ENCODE measurements at places on chromosomes 4 and X. TPM values are rescaled to one million over a fixed set of nuclear protein-coding genes. Genes with fewer than 3 reads are reported as not detected.

- no peaks in the 10 kb centered on the region for H3K27me3 ChIP-seq
- no peak overlapping the region for H3K27ac ChIP-seq
- no peaks in the 10 kb centered on the region for H3K4me1 ChIP-seq
- H3K36me3 ChIP-seq: no peaks in the 10 kb centered on the region
Measured at GRCh38 chr4:138911909-138912703, 103.5 kb upstream of the NOCT start.

DNA sequence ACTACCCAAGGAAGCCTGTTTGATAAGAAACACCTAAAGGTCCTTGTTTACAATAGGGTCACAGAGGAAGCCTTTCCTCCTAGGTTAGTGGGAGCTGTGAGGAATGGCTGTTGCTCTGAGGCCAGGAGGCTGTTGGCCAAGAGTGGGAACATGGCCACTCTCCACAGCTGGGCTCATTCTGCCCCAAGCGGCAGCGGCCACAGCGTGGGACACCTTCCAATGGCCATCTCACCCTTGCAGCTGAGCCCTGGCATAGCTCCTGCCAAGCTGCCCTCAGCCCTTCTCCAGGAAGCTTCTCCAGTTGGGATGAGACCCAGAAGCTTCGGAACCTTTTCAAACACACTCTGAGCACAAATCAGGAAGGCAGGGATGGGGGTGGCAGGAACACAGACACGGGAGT, 111.8 kb upstream of the MAP3K15 start:
- no peaks in the 10 kb centered on the region for H3K4me1 ChIP-seq
- peaks cover 6% of the 10 kb centered on the region for H3K36me3 ChIP-seq
- H3K4me3 ChIP-seq: no peak overlapping the region
- DNase-seq: no peak
- no peak overlapping the region for H3K27ac ChIP-seq

- no peaks in the 10 kb centered on the region for H3K36me3 ChIP-seq
- H3K27me3 ChIP-seq: no peaks in the 10 kb centered on the region
- H3K4me1 ChIP-seq: no peaks in the 10 kb centered on the region
- DNase-seq: no peak
Measured at GRCh38 chrX:124194199-124194598, 138.3 kb upstream of the TEX13D start.

DNA sequence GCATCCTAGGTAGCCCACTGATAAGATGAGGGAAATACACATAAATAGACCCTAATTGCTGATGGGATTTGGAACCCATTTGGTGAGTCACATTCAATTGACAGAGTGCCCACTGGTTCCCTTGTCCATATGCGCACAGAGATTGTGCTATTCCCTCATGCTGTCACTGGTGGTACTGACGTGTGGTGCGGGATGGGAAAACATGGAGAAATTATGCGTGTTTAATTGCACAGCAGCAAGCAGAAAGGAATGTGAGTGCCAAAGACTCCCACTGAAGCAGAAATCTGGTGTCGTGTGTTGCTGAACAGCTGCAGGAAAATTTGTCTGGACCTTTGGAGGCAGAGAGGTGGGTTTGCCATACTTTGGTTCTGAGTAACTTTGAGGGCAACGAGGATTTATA, 92.2 kb downstream of the NHSL2 start:
- no peaks in the 10 kb centered on the region for H3K36me3 ChIP-seq
- no peak for DNase-seq
- no peak overlapping the region for H3K4me3 ChIP-seq
- no peaks in the 10 kb centered on the region for H3K4me1 ChIP-seq
- no peak overlapping the region for H3K27ac ChIP-seq

GRCh38 chr4:153074936-153075630, 129.2 kb upstream of the TRIM2 start:
- no peaks in the 10 kb centered on the region for H3K36me3 ChIP-seq
- no peaks in the 10 kb centered on the region for H3K27me3 ChIP-seq
- DNase-seq: no peak
- no peak overlapping the region for H3K4me3 ChIP-seq

GRCh38 chrX:22097012-22097694, 65.0 kb downstream of the PHEX start:
- DNase-seq: no peak
- no peaks in the 10 kb centered on the region for H3K4me1 ChIP-seq
- H3K36me3 ChIP-seq: no peaks in the 10 kb centered on the region
- no peaks in the 10 kb centered on the region for H3K27me3 ChIP-seq
- H3K4me3 ChIP-seq: no peak overlapping the region

- H3K4me1 ChIP-seq: peaks cover 3% of the 10 kb centered on the region
- H3K27me3 ChIP-seq: no peaks in the 10 kb centered on the region
- no peak for DNase-seq
Measured at GRCh38 chr4:16079046-16079445, 4.8 kb downstream of the PROM1 start.

GRCh38 chrX:7132335-7133049, 15.0 kb upstream of the STS start:
- no peak overlapping the region for H3K27ac ChIP-seq
- H3K4me1 ChIP-seq: no peaks in the 10 kb centered on the region
- DNase-seq: peak; percentile 16
- H3K36me3 ChIP-seq: no peaks in the 10 kb centered on the region
- no peaks in the 10 kb centered on the region for H3K27me3 ChIP-seq

DNA sequence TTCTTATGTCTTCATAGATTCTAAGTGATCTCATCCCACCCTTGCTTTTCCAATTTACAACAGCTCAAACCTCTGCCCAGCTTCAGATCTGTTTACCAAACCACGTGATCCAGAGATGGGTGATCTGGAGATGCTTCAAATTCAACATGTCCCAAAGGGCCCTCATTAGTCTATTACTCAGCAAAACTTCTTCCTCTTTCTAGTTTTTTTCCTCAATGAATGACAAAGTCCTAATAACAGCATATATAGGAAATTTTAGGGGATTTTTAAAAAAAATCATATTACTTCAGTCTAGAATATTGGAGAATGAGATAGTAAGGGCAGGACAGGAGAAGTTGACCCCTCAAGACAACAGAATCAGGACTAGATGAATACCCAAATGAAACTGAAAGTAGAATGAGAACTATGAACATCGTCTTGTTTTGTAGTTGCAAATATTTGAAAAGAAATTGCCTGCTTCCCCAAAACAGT, 127.1 kb downstream of the CFAP299 start:
- peaks cover 12% of the 10 kb centered on the region for H3K4me1 ChIP-seq
- H3K36me3 ChIP-seq: no peaks in the 10 kb centered on the region
- H3K27ac ChIP-seq: peak overlapping the region; percentile 29
- H3K4me3 ChIP-seq: peak overlapping the region; percentile 50

DNA sequence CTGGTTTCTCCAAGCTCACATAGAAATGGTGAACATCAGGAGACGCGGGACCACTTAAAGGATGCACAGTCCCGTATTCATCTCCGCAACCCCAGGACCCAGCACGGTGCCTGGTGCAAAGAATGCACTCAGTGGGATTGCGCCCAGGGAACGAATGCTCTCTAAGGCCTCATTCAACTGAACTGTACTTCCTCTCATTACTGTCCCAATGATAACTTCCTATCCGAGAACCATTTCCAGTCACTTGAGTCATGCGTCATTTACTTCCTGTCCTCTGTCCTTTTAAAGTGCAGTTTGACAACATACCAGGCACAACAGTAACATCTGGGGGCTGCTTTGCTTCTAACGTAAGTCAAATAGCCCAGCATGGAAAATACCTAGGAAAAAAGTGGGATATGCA, 75.7 kb downstream of the RBM47 start:
- no peak for DNase-seq
- H3K4me1 ChIP-seq: no peaks in the 10 kb centered on the region
- H3K4me3 ChIP-seq: no peak overlapping the region
- no peaks in the 10 kb centered on the region for H3K36me3 ChIP-seq
- no peak overlapping the region for H3K27ac ChIP-seq
- no peaks in the 10 kb centered on the region for H3K27me3 ChIP-seq

DNA sequence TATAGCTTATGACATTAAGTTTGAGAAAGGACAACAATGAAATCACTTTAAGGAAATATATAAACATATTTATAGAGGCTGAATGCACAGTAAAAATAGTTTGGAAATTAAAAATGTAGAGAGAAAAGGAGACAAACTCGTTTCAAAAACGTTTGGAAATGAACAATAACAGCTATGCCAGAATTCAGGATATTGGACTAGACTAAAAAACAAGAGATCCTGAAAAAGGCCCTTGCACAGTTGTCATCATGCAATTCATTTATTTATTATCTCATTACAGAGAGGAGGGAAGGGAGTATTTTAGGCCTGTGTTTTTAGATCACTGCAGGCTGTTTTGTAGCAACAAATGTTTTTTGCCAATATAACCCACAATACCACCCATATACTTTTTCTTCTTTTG, 527.2 kb downstream of the ADGRL3 start:
- no peaks in the 10 kb centered on the region for H3K27me3 ChIP-seq
- DNase-seq: no peak
- H3K27ac ChIP-seq: no peak overlapping the region
- H3K36me3 ChIP-seq: no peaks in the 10 kb centered on the region

DNA sequence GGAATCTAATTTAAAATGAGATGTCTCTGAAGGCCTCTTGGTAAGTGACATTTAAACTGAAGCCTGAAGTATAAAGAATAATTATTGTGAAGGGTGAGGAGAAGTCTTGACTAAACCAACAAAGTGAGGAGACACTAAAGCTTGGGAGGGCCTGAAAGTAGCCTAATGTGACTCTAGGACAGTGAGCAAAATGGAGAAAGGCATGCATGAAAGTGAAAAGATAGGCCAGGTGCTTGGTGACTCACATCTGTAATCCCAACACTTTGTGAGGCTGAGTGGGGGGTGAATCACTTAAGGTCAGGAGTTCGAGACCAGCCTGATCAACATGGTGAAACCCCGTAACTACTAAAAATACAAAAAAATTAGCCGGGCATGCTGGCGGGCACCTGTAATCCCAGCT, 46.9 kb upstream of the SMARCAD1 start:
- H3K27ac ChIP-seq: no peak overlapping the region
- DNase-seq: no peak
- H3K4me1 ChIP-seq: no peaks in the 10 kb centered on the region
- H3K36me3 ChIP-seq: no peaks in the 10 kb centered on the region
- H3K27me3 ChIP-seq: no peaks in the 10 kb centered on the region

- H3K4me3 ChIP-seq: peak overlapping the region; percentile 30
- no peaks in the 10 kb centered on the region for H3K36me3 ChIP-seq
- H3K27ac ChIP-seq: peak overlapping the region; percentile 80
- peak; percentile 67 for DNase-seq
- H3K27me3 ChIP-seq: no peaks in the 10 kb centered on the region
- H3K4me1 ChIP-seq: peaks cover 41% of the 10 kb centered on the region
Measured at GRCh38 chrX:12946838-12947544, 27.9 kb upstream of the TMSB4X start.

DNA sequence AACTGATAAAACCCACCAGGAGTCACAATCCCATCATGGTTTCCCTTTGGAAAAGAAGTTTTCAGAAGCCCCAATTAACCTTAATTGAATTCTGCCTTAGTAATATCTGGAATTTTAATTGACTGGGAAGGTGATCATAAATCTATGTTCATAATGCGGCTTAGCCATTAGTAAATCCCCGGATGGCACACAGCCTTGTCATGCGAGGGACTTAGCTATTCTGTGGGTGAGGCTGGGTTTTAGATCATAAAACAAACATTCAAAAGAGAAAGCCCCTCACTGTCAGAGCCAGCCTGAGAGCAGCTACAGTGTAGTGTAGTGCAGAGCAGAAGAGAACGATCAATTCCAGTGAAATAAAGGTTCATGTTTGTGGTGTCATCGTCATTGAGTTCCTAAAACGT, 124.0 kb upstream of the NOCT start:
- no peaks in the 10 kb centered on the region for H3K27me3 ChIP-seq
- no peak overlapping the region for H3K27ac ChIP-seq
- no peaks in the 10 kb centered on the region for H3K4me1 ChIP-seq
- H3K36me3 ChIP-seq: no peaks in the 10 kb centered on the region

- no peaks in the 10 kb centered on the region for H3K4me1 ChIP-seq
- no peaks in the 10 kb centered on the region for H3K36me3 ChIP-seq
- no peak overlapping the region for H3K4me3 ChIP-seq
- no peak for DNase-seq
- H3K27me3 ChIP-seq: no peaks in the 10 kb centered on the region
Measured at GRCh38 chr4:130257271-130257670, 1161.3 kb downstream of the C4orf33 start.

DNA sequence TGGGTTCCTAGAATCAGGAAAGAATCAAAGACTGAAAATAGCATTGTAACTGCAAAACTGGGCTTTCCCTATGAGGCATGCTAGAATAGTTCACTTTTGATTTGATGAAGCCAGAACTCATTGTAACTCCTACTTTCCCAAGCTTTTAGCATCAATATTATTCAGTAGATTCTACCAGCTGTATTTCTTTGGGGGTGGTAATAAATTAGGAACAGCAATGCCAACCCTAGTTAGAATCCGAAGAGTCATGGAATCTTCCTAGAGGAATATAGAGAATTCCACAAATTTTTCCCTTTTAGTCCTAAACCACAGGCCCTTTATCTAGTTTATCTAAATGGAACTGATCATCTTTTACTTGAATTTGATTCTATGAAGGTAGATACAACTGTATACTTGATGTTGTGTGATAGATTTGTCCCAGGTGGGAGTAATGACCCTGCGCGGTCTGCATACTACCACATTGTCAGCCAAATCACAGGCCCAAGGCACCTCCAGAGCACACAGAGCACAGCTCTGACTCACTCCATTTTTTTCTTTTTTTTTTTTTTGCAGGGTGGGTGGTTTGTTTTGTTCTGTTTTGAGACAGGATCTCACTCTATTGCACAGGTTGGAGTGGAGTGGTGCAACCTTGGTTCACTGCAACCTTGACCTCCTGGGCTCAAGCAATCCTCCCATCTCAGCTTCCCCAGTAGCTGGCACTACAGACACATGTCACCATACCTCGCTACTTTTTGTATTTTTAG, 66.6 kb downstream of the EDNRA start:
- no peak for DNase-seq
- no peaks in the 10 kb centered on the region for H3K36me3 ChIP-seq
- H3K4me1 ChIP-seq: no peaks in the 10 kb centered on the region
- no peak overlapping the region for H3K27ac ChIP-seq

GRCh38 chr4:154314248-154314647, 177.4 kb downstream of the DCHS2 start:
- no peaks in the 10 kb centered on the region for H3K4me1 ChIP-seq
- H3K4me3 ChIP-seq: no peak overlapping the region
- no peaks in the 10 kb centered on the region for H3K27me3 ChIP-seq
- no peak overlapping the region for H3K27ac ChIP-seq
- no peaks in the 10 kb centered on the region for H3K36me3 ChIP-seq
- DNase-seq: no peak

- H3K4me1 ChIP-seq: peaks cover 19% of the 10 kb centered on the region
- no peaks in the 10 kb centered on the region for H3K27me3 ChIP-seq
- no peak overlapping the region for H3K27ac ChIP-seq
- no peak overlapping the region for H3K4me3 ChIP-seq
Measured at GRCh38 chrX:132033166-132033565, 10.1 kb downstream of the STK26 start.

DNA sequence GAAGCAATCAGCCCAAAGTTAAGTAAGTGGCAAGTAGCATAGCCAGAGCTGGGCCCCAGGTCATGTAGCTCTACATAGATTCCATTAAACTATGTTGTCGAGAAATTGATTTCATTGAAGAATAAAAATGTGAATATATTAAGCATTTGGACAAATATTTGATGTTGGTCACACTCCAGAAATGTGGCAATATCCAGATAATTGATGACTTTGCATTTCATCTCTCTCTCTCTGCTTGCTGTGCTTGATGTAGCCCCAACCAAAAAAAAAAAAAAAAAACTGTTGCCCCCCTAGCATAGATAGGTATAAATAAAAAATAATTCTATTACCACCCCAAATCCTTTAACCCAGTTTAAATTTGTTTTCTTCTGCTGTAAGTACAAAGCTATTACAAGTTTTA, 7.5 kb upstream of the NDST3 start:
- no peaks in the 10 kb centered on the region for H3K36me3 ChIP-seq
- DNase-seq: no peak
- no peak overlapping the region for H3K4me3 ChIP-seq

Gene PRKG2
- total RNA-seq: 3.4 TPM

Gene USP17L15
- total RNA-seq: not detected

Gene RAB41
- total RNA-seq: not detected

Gene DACH2
- not detected for total RNA-seq

Gene GASK1B
- 28.2 TPM for total RNA-seq

Gene SORCS2
- total RNA-seq: 0.10 TPM

Gene FGD1
- not detected for total RNA-seq

Gene GPR101
- not detected for total RNA-seq

All from naive thymus-derived CD4-positive, alpha-beta T cell (primary cell).